ENCODE measurements at places on chromosomes 11 and 22. TPM values are rescaled to one million over a fixed set of nuclear protein-coding genes. Genes with fewer than 3 reads are reported as not detected.

Gene CASP5
- not detected for polyA plus RNA-seq

GRCh38 chr11:19954899-19955298 lies 205.4 kb downstream of the DBX1 start:
- no peak for DNase-seq

GRCh38 chr22:36449596-36450175 lies 31.8 kb downstream of the TXN2 start:
- no peak for DNase-seq

DNA sequence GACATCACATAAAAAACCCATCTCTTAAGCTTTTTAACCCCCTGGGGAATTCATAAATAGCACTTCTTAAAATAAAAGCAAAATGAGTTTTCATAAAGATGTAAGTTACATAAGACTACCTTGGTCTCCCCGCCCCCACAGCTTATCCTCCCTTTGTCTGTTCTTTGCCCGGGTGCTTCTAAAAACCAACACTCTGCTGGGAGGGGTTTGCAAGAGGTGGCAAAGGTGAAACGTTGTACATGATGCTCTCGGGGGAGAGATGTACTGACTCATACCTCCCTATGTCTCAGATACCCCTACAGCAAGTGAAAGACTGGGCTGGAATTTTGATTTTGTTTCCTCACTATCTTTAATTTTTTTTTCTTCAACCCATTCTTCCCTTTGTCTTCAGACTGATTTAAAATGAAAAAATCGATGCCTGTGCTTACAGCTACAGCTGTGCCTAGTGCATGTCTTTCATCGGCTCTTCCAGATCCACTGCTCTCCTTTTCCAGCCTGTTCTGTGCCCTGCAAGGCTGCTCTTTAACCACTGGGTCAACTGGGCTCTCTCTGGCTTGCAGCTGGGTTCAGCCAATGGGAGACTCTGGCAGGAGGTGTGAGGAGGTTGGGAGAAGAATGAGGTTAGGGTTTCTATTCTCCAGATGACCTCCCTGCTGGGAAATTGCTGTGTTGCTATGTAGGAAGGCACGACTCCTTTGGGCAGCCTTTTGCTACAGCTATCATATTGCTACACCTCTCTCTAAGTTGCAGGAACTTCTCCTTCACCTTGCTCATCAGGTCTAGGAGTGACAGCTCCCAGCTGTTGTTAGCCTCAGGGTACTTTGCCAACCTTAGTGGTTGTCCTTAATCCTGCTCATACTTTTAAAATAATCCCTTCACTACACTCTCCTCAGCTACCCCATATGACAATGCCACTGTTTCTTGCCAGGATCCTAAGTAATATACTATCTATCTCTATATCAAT lies 266.5 kb downstream of the TENM4 start:
- no peak for DNase-seq

GRCh38 chr11:33982661-33983060 lies 68.9 kb upstream of the CAPRIN1 start:
- DNase-seq, result no peak

DNA sequence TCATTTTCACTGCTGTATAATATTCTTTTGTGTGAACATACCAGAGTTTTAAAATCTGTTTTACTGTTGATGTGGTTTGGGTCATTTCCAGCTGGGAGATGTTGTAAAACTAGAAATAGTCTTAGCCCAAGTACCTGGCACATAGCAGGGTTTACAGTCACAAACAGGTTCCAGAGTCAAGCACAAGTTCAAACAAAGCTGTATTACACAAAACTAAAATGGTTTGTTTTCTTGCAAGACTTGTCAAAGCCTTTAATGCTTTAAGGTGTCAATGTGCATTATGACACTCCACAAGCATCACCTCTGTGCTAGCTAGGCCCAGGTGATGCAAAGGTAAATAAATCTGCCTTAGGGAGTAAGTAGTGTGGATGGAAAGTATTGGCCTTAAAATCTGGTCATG lies 379.1 kb downstream of the MN1 start:
- no peak for DNase-seq

Gene SCGB1C1
- not detected for polyA plus RNA-seq

GRCh38 chr11:108468478-108468864 lies 1.1 kb upstream of the C11orf65 start:
- DNase-seq, result no peak

Gene CCDC116
- 0.08 TPM for polyA plus RNA-seq

DNA sequence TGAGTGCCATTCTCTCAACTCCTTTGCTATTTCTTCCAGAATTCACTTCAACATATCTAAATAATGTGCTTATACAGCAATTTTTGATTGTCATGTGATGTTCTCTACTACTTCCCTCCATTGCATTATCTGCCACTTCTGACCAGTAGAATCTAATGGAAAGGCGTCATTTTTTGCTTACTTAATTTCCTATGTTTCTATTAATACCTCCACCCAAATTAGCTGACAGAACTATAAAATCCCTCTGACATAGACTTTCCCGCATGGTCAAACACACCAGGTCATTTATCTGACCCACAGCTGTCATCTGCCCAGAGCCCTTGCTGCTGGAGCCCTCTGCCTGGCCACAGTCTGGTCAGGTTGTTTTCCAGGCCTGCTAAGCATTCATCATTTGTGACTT lies 258.6 kb upstream of the NARS2 start:
- no peak for DNase-seq

DNA sequence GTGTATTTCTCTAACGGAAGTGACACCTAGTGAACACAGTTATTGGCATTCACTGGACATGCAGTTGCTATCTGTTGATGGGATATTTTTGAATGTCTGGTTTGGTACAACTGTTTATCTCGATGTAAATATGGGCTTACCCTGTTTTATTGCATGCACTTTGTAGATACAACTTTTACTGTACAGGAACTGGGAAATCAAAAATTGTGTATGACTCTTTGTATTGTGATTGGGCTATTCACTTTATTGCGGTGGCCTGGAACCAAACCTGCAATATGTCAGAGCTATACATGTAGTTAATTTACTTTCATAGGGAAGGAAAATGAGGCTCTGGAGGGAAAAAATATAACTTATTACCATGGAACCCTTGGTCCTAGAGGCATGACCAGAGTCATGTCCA lies 380.7 kb upstream of the KIRREL3 start:
- no peak for DNase-seq

Gene IGSF22
- polyA plus RNA-seq, result 0.14 TPM

DNA sequence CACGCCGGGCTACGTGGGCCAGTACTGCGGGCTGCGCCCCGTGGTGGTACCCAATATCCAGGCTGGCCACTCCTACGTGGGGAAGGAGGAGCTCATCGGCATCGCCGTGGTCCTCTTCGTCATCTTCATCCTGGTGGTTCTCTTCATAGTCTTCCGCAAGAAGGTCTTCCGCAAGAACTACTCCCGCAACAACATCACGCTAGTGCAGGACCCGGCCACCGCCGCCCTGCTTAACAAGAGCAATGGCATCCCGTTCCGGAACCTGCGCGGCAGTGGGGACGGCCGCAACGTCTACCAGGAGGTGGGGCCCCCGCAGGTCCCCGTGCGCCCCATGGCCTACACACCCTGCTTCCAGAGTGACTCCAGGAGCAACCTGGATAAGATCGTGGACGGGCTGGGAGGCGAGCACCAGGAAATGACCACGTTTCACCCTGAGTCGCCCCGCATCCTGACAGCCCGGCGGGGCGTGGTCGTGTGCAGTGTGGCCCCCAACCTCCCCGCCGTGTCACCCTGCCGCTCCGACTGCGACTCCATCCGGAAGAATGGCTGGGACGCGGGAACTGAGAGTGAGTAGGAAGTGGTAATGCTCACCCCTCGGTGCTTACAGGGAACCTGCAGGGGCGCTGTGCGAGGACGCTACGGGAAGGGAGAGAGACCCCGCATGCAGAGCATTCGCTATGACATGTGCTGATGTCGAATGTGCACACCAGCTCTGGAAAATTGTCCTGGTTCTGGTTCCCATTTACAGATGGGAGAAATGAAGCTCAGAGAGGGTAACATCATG lies 86.4 kb upstream of the MTNR1B start:
- DNase-seq, result no peak

- DNase-seq, result no peak
Observed at GRCh38 chr22:18000441-18001039, 23.8 kb downstream of the MICAL3 start.

- DNase-seq, result no peak
Observed at GRCh38 chr11:118921121-118921928, 4.4 kb downstream of the BCL9L start.

- DNase-seq, result no peak
Observed at GRCh38 chr11:57312511-57313021, 12.2 kb downstream of the TNKS1BP1 start.

Gene HTR3B
- polyA plus RNA-seq, result not detected

DNA sequence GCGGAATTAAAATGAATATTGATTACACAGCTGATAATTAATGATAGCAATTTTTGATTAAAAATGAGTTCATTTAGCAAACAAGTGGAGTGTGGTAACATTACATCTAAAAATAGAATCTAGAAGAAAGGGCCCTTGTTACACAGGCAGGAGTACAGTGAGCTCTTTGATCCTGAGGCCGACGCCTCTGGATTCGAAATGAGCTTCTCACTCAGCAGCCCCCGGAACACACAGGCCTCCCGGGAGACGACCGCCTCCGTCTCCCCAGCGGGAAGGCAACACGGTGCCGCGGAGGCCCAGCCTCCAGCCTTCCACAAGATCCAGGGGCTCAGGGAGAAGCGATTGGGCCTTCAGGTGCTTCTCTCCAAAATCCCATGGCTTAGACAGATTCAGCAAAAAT lies 379.1 kb downstream of the BRD1 start:
- DNase-seq, result no peak

DNA sequence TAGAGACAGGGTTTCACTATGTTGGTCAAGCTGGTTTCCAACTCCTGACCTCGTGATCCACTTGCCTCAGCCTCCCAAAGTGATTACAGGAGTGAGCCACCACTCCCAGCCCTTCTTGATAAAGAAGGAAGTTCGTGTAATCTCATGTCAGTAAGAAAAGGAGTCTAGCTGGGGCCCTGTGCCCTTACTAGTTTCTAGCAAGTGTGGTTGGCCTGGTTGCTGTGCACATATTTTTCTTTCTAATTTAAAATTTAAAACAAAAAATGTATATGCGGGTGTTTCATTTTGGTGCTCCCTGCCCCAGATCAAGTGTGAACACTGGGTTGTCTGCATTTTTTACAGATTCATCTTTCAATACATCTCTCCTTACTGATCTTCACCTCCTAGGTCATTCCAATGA lies 770.8 kb upstream of the TENM4 start:
- DNase-seq, result no peak

DNA sequence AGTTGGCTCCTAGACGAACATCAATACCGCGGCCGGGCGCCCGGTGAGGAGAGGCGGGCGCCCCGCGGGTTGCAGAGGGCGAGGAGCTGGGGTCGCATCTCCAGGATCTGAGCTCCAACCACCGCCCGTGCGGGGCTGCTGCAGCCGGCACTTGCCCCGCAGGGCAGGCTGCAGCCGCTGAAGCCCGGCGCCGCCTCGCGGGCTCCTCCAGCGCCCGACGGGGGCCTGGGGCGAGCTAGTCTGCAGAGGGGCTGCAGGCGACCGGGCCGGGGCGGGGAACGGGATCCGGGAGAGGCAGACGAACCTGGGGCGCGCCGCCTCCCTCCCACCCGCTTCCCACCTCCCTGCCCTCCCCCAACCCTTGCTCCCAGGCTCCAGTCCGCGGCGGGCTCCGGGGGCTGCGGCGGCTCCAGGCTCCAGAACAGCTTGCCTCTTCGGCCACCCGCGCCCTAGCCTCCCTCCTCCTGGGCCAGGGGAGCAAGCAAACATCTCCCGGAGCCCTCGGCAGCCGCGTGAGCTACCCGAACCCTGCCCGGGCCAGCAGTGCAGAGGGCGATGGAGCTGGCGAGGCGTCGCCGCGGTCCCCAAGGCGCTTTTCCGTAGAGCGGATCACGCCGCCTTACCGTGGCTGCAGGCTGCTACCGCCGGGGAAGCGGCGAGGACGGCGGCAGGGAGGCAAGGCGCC lies 802 bp downstream of the TENM4 start:
- DNase-seq, result no peak

- no peak for DNase-seq
Observed at GRCh38 chr11:35066783-35067423, 72.1 kb upstream of the CD44 start.

GRCh38 chr11:29564486-29564885 lies 452.3 kb downstream of the KCNA4 start:
- DNase-seq, result no peak

DNA sequence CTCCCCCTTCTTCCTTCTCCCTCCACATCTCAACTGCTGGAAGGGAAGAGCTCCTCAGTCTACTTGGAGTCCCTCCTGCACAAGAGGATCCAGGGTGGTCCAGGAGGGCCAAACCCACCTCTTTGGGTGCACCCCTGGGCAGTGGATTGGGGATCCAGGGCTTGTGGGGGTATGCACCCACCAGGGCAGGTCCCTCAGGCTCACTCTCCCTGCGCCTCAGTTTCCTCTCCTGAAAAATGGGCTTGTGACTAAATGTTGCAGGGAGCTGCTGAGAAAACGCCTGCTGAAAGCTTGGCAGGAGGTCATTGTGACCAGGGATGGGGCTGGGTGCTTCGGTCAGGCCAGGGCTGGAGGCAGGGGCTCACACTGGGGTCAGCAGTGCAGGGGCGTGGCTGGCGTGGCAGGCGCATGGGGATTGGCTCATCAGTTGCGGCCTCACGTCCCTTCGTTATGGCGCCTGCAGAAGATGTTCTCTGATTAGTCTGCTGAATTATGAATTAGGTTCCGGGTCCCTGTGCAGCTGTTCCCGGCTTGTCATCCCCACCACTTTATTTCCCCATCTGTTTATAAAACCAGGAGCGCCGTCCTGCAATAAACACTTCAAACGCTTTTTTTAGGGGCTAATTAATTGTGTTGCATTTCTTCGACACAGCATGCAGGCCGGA lies 25.7 kb upstream of the CCDC188 start:
- DNase-seq, result no peak

Gene CADM1
- 9.6 TPM for polyA plus RNA-seq

Data from H1 (cell line).